ENCODE measurements at places on chromosomes 7 and 10.
A peak's percentile ranks its signal among the peaks of the same experiment; 100 is the strongest.

- no peak for DNase-seq
Observed at GRCh38 chr10:62492012-62492869, 118.1 kb downstream of the ZNF365 start.

DNA sequence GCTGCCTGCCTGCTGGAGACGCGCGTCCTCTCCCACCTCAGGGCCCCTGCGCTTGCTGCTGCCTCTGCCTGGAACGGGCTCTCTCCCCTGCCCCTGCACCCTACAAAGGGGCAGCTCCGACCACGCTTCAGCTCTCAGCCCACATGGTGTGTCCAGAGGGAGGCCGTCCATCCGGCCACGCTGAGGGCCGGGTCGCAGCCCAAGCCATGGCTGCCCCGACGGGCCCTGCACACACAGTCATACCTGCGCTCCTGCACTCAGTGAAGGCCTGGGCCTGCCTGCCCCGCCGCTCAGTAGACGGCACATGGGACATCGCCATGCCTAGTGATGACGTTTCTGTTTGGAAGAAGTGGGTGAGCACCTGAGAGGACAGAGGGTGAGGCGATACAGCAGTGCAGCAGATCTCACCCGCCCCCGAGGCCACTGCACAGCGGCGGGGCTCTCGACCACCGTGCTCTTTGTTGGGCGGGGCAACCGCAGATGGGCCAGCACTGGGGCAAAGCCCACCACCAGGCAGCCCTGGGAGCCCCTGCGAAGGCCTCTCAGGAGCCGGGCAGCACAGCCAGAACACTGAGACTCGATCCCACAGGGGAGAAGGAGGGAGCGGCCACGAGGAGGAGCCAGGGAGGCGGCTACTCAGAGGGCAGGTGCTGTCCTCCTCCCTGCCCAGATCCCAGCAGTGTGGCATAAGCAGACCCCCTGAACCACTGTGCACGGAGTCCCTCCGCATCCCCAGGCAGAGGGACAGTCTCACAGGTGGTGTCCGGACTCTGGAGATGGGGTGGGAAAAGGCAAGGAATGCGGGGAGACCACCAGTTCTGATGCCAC is 129.5 kb downstream of the MAD1L1 start:
- DNase-seq = peak; percentile 31

- no peak for DNase-seq
Observed at GRCh38 chr10:28169525-28169924, 133.3 kb downstream of the MPP7 start.

DNA sequence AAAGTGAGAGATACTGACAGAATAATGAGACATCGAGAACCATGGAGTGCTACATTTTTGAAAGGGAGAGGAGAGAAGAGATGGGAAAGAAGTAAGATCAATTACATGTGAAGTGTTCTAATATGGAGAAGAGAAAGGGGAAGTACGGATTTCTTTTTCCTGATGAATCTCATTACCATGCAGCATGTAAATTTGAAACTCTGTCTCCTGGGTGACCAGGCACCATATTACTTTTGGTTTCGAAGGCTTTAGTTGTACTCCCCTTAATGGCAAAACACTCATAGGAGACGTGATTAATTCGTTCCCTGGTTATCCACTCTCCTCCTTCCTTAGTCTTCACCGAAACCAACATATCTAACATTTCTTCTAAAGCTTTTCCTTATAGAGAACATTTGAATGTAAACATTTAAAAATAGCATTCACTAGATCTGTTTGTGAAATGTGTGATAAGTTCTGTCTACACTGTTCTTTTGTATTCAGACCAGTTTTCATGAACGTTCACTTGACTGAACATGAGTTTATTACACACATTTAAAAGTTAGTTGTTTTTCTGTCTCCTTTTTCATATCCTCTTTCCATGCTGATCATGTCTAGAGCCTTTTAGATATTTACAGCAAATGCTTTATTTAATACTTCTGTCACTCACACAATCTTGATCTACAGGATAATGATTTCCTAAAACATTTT is 80.2 kb upstream of the MSRB2 start:
- DNase-seq = no peak

DNA sequence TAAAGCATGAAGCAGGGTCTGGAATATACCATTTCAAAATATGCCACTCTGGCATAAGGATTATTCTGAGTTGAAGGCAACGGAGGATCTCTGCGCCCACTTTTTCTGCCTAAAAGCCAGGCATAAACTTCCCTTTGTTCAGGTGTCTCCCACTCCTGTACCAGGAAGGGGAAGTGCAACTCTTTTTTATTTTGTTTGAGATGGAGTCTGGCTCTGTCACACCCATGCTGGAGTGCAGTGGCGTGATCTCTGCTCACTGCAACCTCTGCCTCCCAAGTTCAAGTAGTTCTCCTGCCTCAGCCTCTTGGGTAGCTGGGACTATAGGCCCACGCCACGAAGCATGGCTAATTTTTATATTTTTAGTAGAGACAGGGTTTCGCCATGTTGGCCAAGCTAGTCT is 18.2 kb downstream of the SVIL start:
- no peak for DNase-seq

DNA sequence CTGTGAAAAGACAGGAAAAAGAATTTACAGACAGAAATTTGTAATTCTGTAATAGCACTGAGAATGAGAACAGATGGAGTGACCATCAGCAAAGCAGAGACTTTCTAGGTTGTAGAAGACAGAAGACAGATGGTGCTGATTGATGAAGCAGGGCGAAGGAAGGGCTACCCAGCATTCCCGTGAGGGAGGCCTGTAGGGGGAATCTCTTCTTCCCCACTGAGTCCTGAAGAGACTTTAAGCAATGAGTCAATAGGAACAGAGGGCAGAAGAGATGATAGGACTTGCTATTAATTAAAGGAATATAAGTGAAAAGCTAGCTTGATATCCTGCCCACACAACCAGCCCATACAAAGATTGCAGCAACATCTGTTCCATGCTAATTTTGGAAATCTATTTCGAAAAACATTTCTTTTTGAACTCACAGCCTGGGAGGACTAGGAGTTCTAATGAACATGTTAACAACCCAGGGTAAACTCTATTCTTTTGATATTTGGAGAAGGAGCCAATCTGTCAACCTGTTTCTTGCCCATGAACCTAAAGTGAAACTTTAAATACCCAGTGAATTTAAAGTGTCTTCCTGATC is 44.1 kb downstream of the RALA start:
- peak; percentile 27 for DNase-seq

GRCh38 chr10:69179089-69179742 is 818 bp upstream of the SUPV3L1 start:
- DNase-seq = no peak

GRCh38 chr10:124544711-124545110 is 83.1 kb downstream of the LHPP start:
- no peak for DNase-seq

DNA sequence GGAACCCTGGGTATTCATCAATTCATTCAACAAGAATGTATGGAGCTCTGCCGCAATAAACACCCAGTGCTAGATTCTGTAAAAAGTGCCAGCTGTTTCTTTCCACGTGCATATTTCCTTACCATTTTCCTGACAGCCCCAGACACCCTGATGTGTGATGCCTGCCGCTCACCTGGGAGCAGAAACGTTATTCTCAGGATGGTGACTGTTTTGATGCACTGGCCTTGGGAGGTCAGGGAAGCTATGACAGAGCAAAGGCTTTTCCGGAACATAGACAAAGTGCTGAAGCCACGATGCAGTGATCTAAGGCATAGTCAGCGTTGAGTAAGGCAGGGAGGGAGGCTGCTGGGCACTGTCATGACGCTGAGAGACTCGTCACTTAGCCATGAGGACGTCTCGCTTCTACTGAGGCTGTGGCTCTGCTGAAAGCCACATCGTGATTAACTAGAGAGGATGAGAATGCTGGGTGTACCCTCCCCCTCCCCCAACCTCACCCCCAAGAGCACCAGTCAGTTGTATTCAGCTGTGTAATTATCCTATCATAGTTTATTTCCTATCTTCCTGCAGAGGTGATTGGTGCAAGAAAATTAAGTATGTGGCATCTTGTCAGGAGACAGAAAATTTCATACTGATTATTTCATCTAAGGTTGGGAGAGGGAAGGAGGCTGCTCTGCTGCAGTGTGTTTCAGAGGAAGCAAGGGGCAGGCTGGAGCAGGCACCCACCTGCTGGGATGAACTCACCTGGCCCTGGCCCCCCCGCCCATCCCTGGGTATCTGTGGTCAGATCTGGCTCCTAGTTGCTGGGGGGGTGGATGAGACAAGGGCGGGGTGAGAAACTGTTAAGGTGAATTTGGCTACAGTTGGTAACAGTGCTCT is 48.8 kb upstream of the SMNDC1 start:
- DNase-seq = peak; percentile 47

- no peak for DNase-seq
Observed at GRCh38 chr7:103854611-103855010, 134.8 kb downstream of the RELN start.

- DNase-seq = peak; percentile 81
Observed at GRCh38 chr7:131859147-131859821, 302.9 kb upstream of the PODXL start.

DNA sequence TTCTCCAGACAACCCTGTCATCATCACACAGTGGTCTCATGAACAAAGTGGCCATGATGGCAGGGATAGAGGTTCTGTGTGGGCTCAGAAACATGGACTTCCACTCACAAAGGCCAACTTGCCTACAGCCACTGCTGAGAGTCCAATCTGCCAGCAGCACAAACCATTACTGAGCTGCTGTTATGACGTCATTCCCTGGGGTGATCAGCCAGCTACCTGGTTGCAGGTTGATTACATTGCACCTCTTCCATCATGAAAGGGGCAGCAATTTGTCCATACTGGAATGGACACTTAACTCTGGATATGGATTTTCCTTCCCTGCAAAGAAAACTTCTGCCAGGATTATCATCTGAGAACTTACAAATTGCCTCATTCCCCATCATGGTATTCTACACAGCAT is 1275.9 kb downstream of the TYW1 start:
- DNase-seq = no peak

GRCh38 chr10:46232666-46233065 is 54.1 kb upstream of the ANTXRL start:
- no peak for DNase-seq

GRCh38 chr7:79403879-79404278 is 49.6 kb downstream of the MAGI2 start:
- no peak for DNase-seq

DNA sequence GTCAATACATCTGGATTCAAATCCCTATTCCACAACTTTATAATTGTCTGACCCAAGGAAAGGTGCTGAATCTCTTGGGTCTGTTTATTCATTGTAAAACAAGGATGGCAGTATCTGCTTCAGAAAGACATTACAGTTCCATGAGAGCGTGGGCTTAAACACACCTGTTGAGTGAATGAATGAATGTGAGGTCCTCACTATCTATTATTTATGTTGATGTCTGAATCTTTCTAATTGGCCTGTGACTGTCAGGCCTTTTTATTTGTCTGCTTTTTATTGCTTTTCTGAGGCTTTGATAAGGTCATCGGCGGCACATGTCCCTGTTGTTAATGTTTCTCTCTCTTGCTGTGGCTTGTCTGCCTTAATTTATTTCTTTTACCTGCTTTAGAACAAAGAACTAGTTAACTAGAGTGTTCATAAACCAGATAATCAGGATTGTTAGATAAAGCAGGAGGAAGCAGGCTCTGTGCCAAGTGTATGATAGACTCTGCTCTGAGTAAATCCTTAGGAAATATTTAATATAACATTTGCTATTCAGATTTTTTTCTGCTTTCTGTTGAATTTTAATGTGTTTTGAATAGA is 42.3 kb upstream of the CYCS start:
- DNase-seq = no peak

GRCh38 chr7:29779017-29779416 is 27.3 kb upstream of the WIPF3 start:
- DNase-seq = no peak

Measured in retina (tissue), 1 donor.